ENCODE measurements at places on chromosomes 1 and 21.

GRCh38 chr1:203175827-203176241 is 208 bp upstream of the MYBPH start:
- DNase-seq = no peak

DNA sequence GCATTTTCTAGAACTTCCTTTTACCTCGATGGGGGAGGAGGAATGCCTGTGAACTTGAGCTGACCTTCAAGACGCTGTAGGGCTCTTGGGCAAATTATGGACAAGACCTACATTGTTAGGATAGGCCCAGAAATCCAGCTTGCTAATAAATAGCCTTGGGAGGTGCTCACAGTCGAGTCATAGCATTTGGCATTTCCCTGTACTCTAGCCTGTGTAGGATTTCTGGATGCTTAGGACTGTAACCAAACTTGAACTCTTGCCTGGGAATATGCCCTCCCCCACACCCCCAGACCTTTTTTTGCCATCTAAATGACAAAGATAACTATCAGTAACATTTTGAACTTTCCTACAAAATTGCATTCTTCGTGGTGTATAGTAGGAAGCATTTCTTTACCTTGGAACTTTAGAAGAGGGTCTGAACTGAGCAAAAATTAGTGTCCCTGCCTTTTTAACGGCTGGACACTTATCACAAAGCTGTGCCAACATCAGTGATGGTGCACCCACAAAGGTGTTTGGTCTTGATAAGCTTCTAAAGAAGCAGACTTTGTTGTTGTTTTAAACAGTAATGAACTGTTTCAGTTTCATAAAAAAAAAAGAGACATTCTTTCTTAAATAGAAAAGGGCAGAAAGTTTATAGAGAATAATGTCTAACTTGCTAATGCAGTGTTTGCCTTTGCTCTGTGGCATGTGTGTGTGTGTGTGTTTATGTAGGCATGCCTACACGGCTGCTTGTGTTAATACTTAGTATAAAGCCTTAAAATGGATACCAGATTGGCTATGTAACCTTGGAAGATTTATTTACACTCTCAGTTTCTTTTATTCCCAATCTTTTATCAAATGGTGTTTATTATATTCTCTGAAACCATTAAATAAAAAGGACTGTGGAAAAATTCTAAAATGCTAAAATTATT is 88.2 kb downstream of the NFIA start:
- no peak for DNase-seq

- peak; percentile 43 for DNase-seq
Observed at GRCh38 chr1:221837896-221838295, 96.0 kb upstream of the DUSP10 start.

- DNase-seq = no peak
Observed at GRCh38 chr1:99176753-99177152, 87.5 kb upstream of the PLPPR4 start.

GRCh38 chr1:51564124-51564523 is 45.1 kb upstream of the EPS15 start:
- no peak for DNase-seq

DNA sequence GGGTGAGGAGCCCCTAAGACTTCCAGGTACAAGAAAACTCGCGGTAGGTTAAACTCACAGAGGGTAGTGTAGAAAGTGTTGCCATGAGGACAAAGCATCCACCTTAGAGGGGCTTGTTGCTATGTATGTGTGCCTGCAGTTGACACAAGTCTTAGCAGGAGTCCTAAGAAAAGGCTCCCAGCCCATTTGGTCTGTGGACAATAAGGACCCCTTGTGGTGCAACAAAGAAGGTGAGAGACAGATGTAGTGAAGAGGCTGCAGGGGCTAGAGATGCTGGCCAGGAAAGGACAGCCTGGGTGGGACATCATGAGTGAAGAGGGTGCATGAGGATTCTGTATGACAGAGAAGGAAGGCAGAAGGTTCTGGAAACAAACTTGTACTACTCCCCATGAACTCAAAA is 36.3 kb upstream of the IL10 start:
- no peak for DNase-seq

DNA sequence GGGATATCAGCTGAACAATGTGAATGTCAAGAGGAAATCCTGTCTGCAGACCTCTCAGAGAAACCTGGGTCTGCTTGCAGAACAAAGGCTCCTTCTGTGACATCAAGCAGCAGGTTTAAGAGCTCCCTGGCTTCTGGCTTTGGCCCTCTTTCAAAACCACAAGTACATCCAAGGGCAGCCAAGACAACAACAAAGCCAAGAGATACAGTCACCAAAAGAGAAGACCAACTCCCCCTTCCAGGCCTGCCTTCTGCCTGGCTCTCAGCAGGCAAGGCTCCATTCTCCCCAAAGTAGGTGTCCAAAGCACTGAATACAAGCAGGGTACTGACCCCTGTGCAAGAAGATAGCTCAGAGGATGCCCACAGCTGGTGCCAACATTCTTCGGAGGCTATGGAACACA is 11.5 kb downstream of the BCAR3 start:
- no peak for DNase-seq

DNA sequence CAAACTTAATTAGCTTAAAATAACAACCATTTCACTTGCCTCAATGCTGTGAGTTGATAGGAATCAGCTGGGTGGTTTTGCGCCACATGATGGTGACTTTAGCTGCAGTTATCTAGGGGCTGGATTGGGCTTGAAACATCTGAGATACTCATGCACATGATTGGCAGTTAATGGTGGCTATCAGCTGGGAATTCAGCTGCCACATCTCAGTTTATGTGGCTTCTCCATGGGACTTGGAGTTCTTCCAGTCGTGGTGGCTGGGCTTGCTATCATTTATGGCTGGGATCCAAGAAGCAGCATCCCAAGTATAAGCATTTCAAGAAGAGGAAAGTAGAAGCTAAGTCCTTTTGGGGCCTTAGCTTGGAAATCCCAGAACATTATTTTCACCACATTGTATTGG is 36.4 kb downstream of the PDC start:
- no peak for DNase-seq

DNA sequence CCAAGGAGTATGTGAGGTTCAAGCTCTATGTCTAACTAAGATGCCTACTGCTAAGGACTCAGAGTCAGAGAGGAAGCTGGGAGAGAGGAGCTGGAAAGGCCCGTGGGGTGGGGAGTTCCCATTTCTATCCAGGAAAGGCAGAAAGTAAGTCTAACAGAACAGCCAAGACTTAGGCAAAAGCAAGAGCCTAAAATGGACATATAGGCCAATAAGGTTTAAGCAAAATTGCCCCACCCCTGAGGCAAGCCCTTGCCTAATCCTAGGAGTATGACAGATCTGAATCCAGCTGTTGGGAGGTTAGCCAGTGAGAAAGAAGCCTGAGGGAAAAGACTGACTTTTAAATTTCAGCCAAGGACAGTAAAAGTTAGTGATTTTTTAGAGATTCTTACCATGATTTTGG is 1.6 kb upstream of the KLHDC9 start:
- DNase-seq = no peak

GRCh38 chr1:163267962-163268361 is 53.8 kb upstream of the NUF2 start:
- DNase-seq = no peak

- DNase-seq = no peak
Observed at GRCh38 chr1:53982763-53983104, 35.3 kb downstream of the LDLRAD1 start.

DNA sequence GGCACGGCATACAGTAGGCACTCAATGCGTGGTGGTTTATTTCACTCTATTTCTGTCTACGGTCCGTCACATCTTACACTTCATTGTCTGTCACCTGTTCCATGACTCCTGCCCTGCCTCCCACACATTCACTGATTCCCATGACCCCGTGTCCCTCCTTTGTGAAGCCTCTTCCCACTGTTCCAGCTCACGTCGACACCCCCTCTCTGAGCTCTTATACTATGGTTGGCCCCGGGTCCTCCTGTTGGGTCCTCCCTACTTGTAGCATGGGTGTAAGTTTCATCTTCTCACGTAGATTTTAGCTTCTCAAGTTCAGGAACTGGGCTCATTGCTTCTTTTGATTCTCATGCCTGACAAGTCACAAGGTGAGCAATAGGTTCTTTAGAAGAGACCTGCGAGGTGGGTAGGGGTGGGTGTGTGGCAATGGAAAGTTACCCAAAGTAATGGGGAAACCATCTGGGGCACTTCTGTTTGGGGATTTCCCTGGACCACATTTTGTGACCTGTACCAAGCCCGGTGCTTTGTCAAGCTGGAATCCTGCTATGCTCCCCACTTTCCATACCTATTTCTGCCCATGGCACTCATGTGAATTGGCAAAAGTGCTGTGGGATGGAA is 22.1 kb upstream of the IL10 start:
- peak; percentile 65 for DNase-seq

DNA sequence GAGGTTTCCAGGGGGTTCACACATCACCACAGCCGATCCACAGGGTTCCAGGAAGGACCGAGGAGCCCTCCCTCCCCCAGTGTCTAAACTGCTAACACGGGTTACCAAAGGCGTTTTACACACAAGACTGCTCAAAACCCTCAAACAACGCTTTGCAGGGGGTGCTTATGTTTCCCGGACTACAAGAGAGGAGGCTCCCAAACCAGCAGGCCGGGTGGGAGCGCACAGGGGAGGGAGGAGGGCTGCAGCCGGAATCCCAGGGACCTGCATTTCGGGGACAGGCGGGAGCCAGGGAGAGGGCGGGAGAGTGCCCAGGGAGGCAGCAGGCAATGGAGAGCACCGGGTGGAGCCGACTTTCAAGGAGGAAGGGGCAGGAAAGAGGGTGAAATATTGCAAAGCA is 50.8 kb downstream of the ACBD3 start:
- DNase-seq = no peak

Measured in activated T-cell treated with anti-CD3 and anti-CD28 coated beads, Interleukin-2, amount 50 U/mL, for 24 hours (primary cell).